ENCODE measurements at places on chromosomes 2 and 18.

GRCh38 chr2:240344904-240345303 lies 90.6 kb upstream of the GPC1 start:
- DNase-seq, result no peak

DNA sequence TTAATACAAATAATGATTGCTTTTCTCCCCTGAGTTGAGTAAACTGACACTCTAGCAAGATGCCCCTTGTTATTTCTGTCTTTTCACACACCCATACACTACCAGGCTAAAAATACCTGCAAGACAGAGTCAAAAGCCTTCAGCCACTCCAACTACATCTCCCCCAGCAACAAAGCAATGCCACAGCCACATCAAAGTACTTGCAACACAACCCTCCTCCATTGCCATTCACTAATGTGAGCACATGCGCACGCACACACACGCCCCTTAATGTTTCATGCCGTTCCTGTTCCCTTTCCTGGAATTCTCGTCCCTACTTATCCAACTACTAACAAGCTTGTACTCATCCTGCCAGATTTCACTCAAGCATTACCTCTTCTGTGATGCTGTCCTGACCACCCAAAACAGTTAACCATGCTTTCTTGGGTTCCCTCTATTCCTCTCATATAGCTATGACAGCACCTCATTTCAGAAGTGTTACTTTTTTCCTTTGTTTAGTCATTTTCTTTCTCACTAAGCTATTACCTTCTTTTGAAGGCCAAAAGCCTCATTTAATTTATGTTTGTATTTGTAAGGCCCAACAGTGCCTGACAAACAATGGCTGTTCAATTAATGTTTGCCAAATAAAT lies 29.6 kb downstream of the SLC25A12 start:
- no peak for DNase-seq

DNA sequence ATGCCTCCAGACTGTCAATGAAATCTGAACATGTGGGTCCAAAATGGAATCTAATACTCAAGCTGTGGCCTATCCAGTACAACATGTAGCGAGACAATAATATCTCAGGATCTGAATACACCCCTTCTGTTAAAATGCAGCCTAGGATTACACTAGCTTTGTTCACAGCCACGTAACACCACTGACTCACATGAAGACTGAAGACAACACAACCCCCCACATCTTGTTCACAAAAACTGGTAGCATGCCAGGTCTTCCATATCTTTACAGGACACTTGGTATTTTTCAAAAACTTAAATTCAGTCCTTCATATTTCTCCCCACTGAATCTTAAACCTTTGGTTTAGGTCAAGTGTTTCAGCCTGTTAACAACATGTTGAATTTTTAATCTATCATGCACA lies 84.2 kb downstream of the SLC8A1 start:
- DNase-seq, result no peak

- peak; percentile 38 for DNase-seq
Measured at GRCh38 chr2:226673314-226673723, 126.3 kb downstream of the IRS1 start.

DNA sequence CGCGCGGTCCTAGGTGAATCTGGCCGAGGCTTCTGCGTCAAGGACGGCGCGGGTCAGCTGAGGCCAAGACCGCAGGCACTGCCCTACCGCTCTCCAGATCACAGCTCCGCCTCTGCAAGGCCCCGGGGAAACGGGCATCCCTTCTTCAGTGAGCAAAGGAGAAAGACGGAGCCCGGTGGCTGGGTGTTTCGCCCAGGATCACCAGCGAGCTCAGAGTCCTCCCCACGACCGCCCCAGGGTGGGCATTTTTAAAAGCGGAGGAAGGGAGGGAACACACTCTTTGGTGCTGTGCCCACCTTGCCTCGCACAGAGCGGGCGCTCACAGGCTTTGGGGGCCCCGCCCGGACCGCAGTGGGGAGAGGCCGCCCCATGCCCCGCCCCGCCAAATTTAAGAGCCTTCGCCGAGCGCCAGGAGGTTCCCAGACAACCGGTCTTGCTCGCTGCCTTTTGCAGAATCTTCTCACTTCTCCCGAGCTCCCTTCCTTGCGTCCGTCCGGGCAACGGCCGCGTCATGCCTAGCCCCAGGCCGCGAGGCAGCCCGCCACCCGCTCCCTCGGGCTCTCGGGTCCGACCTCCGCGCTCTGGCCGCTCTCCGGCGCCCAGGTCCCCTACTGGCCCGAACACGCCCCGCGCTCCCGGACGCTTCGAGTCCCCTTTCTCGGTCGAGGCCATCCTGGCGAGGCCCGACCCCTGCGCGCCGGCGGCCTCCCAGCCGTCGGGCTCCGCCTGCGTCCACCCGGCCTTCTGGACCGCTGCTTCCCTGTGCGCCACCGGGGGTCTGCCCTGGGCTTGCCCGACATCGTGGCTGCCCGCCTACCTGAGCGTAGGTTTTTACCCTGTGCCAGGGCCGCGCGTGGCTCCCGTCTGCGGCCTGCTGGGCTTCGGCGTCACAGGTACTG lies at the start of gene NOTO:
Gene NOTO, plus strand, starts transcription at position 419 of the 899 bp plus-strand sequence. Its CDS starts 93 bp downstream, at position 512.
- no peak for DNase-seq

- no peak for DNase-seq
Measured at GRCh38 chr2:145055651-145056050, 535.7 kb upstream of the ZEB2 start.

DNA sequence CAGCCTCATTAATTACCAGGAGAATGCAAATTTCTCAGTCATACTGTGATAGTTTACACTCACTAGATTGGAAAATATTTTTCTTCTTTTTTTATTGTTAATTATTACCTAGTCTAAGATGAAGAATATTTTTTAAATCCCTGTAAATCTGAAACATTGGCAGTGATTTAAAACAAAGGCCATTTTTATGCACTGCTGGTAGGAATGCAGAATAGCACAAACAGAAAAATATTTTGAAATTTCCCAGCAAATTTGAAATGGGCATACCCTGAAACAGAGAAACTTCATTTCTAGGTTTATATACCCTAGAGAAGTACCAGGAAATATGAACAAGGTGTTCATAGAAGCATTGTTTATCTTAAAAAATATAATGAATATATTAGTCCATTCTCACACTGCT lies 31.0 kb downstream of the DYNAP start:
- no peak for DNase-seq

DNA sequence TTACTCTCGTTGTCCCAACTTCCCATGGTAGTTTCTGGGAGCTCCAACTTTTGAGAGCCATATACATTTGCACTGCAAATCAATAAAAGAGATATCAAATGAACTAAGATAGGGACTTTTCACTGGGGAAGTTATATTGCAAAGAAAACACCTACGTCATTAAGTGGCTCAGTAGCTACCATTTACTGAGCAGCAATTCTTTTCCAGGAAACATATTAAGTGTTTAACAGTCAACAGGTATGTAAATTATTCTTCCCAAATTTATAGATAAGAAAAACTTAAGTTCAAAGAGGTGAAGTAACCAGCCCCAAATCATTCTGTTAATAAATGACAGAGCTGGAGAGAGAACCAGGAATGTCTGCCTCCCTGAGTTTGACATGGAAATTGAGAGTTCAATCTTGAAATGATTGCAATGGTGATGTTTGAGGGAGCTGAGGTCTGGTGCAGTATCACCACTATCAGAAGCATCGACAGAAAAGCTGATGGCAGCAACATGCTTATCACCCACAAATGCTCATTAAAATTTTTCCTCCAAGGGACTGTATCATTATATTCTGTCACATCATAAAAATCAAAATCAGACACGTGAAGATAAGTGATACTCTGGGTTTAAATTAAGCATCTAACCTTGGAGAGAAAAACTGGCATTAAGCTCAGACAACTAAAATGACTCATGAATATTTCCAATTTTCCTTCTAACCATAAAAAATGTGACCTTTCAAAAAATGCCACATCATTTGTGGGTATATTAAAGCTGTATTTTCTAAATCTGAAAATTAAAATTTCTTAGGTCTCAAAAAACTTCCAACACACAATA lies 43.4 kb downstream of the GAREM1 start:
- DNase-seq, result no peak

- DNase-seq, result peak; percentile 71
Measured at GRCh38 chr2:226548732-226549131, 250.9 kb downstream of the IRS1 start.

- DNase-seq, result no peak
Measured at GRCh38 chr2:190150413-190150812, 87.9 kb upstream of the MSTN start.

DNA sequence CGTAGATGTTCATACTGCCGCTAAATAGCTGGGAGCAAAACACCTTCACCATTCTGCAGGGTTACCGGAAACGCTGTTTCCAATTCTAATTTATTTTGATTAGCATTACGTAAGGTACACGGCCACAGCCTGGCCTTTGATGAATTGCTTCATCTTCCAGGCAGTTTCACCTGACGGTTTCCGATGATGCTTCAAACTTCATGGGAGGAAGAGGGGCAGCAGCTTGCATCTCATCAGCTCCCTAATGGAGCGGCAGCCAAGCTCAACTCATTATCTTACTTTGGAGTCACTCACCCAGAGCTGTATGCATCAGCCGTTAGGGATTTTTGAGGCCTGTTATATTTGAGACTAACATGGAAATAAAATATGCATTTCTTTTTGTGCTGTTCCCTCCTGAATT lies 54.8 kb downstream of the TMEM18 start:
- no peak for DNase-seq

- no peak for DNase-seq
Measured at GRCh38 chr2:160289126-160289525, 89.1 kb upstream of the ITGB6 start.

DNA sequence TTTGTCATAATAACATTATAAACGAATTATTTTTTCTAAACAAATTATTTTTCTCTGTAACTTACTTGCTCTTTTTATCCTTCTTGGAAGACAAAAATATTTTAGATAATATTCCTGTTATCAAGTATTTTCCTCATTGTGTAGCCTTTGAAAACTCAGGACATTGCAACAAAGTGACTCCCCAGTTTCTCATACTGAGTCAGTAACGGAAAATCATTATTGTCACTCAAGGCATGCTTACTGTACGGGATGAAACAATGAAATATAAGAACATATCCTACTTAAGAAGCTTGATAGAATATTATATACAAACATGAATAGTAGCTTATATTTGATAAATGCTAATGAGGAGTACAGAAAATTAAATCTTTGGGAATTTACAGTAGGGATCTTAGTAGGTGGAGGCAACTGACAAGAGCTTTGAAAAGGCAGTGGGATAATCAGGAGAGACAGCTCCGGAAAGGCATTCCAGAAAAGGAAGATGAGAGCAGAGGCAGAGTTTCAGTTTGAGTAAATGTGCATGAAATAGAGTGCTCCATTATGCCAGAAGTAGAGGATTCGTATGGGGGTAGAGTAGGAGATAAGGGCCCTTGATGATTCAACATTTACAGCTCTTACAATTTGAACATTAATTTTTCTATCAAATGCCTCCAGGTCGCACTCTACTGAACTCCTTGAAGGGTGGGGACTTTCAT lies 14.0 kb upstream of the YES1 start:
- DNase-seq, result no peak

DNA sequence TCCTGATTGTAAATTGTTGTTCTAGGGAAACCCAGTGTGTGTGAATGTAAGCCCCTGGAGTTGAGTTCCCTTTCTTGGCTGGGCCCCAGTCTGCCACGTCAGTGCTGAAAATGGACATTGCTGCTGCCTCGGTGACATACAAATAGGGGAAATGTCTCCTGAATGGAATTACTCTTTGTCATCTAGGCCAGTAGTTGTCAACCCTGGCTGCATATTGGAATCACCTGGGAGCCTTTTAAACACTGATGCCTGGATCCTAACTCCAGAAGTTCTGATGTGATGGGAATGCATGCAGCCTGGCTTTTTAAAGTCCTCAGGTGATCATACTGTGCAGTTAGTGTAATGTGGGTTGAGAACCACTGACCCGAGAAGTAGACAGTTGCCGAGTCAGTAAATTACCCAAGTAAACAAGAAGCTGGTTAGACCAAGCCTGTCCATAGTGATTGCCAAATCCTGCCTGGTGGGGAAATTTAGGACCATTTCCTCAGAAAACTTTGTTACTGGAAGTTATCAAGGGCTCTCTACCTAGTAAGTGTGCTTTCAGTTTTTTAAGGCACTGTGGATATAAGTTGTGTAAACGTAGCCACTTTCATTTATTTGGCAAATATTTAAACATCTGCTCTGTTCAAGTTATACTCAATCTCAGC lies 27.6 kb upstream of the IL1R1 start:
- no peak for DNase-seq

GRCh38 chr18:26575865-26576217 lies 27.5 kb upstream of the KCTD1 start:
- DNase-seq, result no peak

GRCh38 chr2:60565472-60565871 lies 12.0 kb upstream of the BCL11A start:
- no peak for DNase-seq

DNA sequence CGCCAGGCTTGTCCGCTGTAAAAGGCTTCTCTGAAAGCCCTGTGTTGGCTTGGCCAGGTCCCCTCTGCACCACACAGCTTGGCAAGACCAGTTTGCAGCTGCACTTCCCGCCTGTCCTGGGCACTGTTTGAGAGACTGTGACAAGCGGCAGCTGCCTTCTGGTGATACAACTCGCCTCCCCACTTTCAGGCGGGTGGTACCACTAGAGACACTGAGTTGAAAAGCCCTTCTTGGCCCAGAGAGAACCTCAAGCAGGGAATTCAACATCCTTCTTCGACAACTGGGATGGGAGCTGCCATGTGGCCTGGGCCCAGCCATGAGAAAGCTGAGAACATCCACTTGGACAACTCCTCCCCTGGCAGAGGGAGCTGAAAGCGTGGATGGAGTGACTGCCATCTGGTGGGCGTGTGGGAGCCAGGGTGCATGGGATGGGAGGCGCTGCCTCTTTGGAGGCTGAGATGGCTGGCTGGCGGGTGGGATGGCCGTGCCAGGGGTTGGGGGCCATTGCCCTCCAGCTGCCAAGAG lies 125.5 kb upstream of the REV1 start:
- no peak for DNase-seq

- DNase-seq, result peak; percentile 18
Measured at GRCh38 chr2:98731894-98732349, 990 bp upstream of the MGAT4A start.

DNA sequence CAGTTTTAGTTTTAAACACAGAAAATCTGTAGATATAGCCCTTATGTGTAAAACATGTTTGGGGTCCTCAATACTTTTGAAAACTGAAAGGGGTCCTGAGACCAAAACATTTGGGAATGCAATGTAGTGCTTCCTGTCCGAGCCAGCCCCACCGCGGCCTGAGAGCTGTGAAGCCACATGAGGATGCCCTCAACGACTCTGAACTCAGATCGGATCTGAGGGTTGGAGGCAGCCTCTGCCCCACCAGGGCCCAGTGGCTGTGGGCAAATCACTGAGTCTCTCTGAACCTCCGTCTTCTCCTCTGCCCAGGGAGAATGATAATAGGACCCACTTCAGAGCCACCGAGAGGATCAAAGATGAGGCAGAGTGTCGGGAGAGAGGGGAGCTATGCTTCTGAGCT lies 33.4 kb upstream of the HPCAL1 start:
- DNase-seq, result peak; percentile 61

DNA sequence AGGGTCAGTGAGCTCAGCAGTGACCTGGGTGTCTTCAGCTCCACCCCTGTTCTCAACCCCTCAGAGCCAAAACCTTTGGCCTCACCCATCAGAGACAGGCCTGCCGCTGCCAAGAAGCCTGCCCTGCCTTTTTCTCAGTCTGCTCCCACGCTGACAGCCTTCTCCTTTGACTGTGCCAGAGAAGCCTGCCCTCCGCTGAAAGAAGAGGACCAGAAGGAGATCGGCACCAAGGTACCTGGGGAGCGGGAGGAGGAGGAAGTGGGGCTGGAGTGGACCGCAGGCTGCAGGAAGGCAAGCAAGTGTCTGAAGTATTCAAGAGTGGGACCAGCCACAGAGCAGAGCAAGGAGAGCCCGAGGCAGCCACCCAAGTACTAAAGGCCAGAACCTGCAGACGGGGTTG lies 33.2 kb downstream of the TOGARAM2 start:
- no peak for DNase-seq
